ENCODE measurements at places on chromosomes 12 and 14.

- DNase-seq = no peak
Observed at GRCh38 chr12:95548056-95548538, 3.2 kb downstream of the USP44 start.

GRCh38 chr12:48768147-48768546 is 20.7 kb downstream of the ADCY6 start:
- no peak for DNase-seq

- DNase-seq = no peak
Observed at GRCh38 chr12:14802721-14803010, 612 bp downstream of the WBP11 start.

DNA sequence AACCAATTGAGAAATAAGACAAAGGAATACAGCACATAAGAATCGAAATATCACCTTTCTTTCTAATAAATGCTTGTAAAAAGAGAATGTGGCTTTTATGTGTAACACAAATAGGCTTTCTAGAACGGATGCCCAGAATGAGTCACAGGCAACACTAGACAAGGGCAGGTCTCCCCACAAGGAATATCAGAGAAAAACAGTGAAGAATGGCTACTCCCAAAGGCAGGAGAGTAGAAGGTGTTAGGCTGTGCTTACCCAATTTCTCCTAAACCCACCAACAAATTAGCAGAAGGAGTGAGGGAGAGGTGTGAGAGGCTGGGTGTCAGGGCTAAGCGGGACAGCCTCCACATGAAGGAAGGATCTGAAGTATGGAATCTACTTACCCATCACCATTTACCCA is 55.2 kb downstream of the GALNT4 start:
- no peak for DNase-seq

- DNase-seq = no peak
Observed at GRCh38 chr14:92600318-92601053, 86.9 kb downstream of the RIN3 start.

GRCh38 chr12:51372021-51372420 is 19.2 kb downstream of the GALNT6 start:
- no peak for DNase-seq

- no peak for DNase-seq
Observed at GRCh38 chr12:45548426-45548825, 181.1 kb upstream of the ARID2 start.

- no peak for DNase-seq
Observed at GRCh38 chr14:64082837-64083236, 211.3 kb downstream of the ESR2 start.

- no peak for DNase-seq
Observed at GRCh38 chr12:131882804-131883520, 11.5 kb upstream of the ULK1 start.

DNA sequence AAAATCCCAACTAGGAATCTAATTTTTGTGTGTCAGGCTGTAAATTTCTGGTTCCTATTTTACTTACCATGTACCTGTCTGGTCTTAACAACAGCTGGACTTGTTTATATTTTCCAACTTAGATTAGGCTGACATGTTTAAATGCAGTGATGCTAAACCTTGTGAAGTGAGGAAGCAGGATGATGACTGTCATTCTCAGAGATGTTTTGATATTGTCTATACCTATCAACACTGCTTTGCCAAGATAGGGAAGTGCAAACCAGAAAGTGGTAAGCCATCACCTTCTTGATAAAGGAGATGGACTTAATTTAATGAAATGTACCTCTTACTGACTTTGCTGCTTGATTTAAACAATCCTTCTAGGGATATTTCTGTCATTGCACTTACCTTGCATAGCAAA is 2.1 kb downstream of the BICD1 start:
- DNase-seq = no peak
